ENCODE measurements at places on chromosomes 5 and 9. TPM values are rescaled to one million over a fixed set of nuclear protein-coding genes. Genes with fewer than 3 reads are reported as not detected.

Gene PCDHB9
- polyA plus RNA-seq = 2.8 TPM

Gene SLC6A19
- polyA plus RNA-seq = not detected

Gene TMEM8B
- 14.3 TPM for polyA plus RNA-seq

- no peaks in the 10 kb centered on the region for H3K4me1 ChIP-seq
- H3K4me3 ChIP-seq = no peak overlapping the region
- no peaks in the 10 kb centered on the region for H3K36me3 ChIP-seq
- no peak for DNase-seq
Measured at GRCh38 chr9:7946458-7946857, 146.9 kb upstream of the DMAC1 start.

- H3K4me3 ChIP-seq = no peak overlapping the region
- no peak overlapping the region for H3K27ac ChIP-seq
- H3K27me3 ChIP-seq = no peaks in the 10 kb centered on the region
- DNase-seq = no peak
- no peaks in the 10 kb centered on the region for H3K36me3 ChIP-seq
Measured at GRCh38 chr9:25537808-25538207, 140.4 kb downstream of the TUSC1 start.

- no peaks in the 10 kb centered on the region for H3K27me3 ChIP-seq
- H3K4me1 ChIP-seq = no peaks in the 10 kb centered on the region
- H3K4me3 ChIP-seq = no peak overlapping the region
- no peak overlapping the region for H3K27ac ChIP-seq
- no peaks in the 10 kb centered on the region for H3K36me3 ChIP-seq
- peak; percentile 14 for DNase-seq
Measured at GRCh38 chr5:166499447-166500240, 1791.8 kb upstream of the WWC1 start.

Data from muscle of leg (tissue), 16 donors.